CD4-positive, alpha-beta T cell (primary cell): ENCODE measurements at places on chromosomes 3 and 15.

GRCh38 chr3:34998902-34999301 lies 640.4 kb upstream of the ARPP21 start:
- DNase-seq: no peak

- DNase-seq: no peak
These were observed 17.5 kb upstream of the TBC1D5 start for GRCh38 chr3:17759901-17760300.

DNA sequence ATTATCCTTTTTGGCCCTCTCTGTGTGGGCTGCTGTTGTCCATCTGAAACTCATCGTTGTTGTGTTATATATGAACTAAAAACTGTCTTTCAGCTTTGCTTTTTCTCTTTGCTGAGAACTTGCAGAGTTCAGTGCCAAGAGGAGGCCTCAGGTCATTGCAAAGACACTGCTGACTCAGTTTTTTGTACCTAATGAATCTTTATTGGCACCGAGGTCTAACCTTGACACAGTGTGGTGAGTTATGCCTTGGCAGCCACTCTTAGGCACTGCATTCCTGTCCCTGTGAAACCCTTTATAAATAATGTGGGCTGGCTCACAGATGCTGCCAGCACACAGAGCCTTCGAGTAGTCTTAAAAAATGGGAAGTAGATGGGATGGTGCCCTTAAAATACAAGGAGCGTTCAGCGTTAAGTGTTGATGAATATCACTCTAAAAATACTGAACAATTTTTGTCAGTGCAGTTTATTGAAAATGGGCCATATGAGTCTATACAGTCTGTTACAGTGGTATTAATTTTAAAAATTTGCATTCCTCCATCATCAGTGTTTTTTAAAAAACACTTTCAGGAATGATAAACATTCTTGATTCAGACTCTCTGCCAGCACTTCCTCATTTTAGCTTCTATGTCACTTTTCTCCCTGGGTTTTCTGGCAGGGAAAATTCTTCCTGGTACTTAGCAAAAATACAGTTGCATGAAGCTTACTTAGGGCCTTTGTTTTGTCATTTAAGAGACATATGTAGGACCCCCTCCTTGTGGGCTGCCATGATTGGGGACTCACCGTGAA lies 234.1 kb downstream of the CACNA2D3 start:
- no peak for DNase-seq

- no peak for DNase-seq
These were observed 70.5 kb downstream of the KLHL25 start for GRCh38 chr15:85723960-85724945.

- no peak for DNase-seq
These were observed 92.9 kb upstream of the TNIK start for GRCh38 chr3:171553086-171553485.

GRCh38 chr3:55668359-55668758 lies 181.3 kb upstream of the WNT5A start:
- DNase-seq: no peak

GRCh38 chr3:190357468-190357867 lies 30.5 kb upstream of the CLDN16 start:
- no peak for DNase-seq

DNA sequence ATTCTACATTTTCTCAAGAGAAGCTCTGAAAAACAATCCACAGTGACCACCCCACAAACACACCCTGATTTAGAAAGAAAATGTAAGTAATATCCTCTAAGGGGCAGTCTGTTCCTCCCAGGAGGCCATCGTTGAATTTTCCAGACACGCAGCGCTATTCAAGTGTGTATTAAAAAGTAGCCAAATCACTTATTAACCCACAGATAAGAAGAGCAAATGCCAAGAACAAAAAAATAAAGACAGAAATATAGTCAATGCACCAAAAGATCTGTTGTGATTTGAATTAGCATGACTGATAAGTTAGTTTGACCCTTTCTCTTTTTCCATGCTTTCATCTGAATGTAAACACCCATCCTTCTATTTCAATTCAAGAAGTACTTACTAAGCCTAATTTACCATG lies 622.8 kb upstream of the ZNF385D start:
- DNase-seq: no peak
